ENCODE measurements at places on chromosomes 5 and 9. TPM values are rescaled to one million over a fixed set of nuclear protein-coding genes. Genes with fewer than 3 reads are reported as not detected.
A peak's percentile ranks its signal among the peaks of the same experiment; 100 is the strongest.

DNA sequence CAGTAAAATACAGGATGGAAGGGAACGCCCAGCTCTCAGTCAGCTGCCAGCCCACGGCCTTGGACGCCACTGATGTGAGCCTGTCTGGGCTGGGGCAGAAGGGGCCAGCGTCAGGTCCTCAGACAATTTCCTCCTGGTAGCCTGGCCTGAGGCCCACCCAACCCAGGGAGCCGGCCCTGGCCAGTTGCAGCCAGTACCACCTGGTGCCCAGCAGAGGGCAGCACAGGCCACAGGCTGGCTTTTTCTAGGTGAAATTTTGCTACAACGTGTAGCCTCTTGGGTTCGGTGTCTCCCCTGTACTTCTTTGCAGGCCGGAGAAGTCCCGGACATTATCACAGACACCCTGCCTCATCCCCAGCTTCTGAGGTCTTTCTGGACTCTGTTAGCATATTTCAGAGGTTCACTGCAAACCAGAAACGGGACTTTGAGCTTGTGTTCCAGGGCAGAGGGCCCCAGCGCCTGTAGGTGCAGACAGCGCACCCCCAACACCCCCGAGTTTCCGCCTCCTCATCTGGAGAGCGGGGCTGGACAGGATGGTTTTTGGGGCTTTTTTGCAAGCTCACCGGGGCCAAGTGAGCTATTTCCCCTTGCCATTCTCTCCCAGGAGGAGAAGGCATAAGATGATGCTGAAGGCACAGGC, 45.9 kb upstream of the KCNMB1 start:
- peak; percentile 70 for DNase-seq

DNA sequence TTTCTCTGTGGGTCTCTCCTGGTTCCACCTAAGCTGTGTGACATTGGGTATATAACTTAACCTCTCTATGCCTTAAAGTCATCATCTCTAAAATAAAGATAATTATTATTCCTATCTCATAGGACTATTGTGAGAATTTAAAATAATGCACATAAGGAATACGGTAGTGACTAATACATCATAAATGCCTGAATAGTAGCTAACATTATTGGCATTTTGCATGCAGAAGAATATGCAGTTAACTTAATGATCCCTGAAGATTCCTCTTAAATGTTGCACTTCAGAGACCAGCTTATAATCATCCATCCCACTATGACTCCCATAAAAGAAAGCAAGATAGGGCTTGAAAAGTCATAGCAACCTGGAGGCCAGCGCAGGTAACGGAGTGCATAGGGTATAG, 32.4 kb downstream of the OXCT1 start:
- DNase-seq = no peak

NFIB gene
- 23.2 TPM for total RNA-seq

SUSD1 gene
- total RNA-seq = 3.3 TPM

S1PR3 gene
- total RNA-seq = 2.9 TPM
